Left lung (tissue), 14 donors: ENCODE measurements at places on chromosomes 1 and 21. TPM values are rescaled to one million over a fixed set of nuclear protein-coding genes. Genes with fewer than 3 reads are reported as not detected.

- no peaks in the 10 kb centered on the region for H3K27me3 ChIP-seq
- H3K36me3 ChIP-seq: no peaks in the 10 kb centered on the region
- H3K4me1 ChIP-seq: no peaks in the 10 kb centered on the region
- no peak overlapping the region for H3K27ac ChIP-seq
These were observed 48.5 kb downstream of the OPRD1 start for GRCh38 chr1:28860332-28861073.

DNA sequence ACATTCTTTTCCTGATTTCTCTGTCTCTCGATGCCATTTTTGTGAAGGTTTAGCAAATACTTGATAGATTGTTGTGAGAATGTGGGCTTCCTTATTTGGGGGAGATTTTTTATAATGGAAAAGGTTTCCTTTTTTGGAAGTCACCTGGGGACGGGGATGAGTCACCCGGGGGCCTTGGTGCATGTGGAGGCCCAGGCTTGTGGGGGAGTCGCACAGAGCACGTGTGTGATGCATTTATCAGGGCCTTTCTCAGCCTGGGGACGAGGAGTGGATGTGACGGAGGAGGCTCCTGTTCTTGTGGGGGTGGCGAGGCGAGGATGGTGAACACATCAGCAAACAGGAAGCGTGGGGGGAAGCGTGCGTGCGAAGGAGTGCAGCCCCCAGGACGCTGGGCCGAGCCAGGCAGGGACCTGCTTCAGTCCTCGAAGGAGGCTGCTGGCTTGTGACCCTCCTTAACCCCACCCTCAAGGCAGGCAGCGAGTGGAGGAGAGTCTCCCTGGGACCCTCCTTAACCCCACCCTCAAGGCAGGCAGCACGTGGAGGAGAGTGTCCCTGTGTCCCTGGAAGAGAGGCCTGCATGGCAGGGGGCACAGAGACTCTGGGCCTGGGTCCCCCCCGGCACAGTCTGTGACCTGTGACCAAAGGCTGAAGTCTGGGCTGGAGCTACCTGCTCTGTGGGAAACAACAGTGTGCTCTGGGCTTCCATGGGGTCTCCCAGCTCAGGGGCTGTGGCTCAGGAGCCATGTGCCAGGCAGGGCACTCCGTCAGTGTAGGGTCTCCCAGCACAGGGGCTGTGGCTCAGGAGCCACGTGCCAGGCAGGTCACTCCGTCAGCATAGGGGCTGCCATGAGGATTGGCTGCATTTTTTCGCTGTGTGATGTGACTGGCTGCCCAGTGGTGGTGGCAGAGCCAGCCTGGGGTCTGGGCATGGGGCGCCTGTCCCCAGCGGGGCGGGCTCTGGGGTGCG, 57.2 kb downstream of the AGPAT3 start:
- H3K4me3 ChIP-seq: no peak overlapping the region
- no peak overlapping the region for H3K27ac ChIP-seq
- DNase-seq: no peak
- H3K4me1 ChIP-seq: peaks cover 39% of the 10 kb centered on the region
- no peaks in the 10 kb centered on the region for H3K27me3 ChIP-seq

DNA sequence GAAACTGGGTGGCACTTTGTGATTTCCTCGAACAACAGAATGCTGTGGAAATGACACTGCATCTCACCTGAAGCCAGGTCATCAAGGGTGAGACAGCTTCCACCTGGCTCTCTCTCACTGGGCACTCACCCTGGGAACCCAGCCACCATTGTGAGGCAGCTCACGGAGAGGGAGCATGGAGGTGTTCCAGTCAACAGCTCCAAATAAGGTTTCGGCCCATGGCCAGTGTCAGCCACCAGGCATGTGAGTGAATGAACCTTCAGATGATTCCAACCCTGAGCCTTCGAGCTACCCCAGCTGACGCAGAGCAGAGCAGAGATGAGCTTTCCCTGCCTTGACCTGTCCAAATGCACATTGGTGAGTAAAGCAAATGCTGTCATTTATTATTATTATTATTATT, 58.1 kb downstream of the SYDE2 start:
- no peaks in the 10 kb centered on the region for H3K36me3 ChIP-seq
- no peak overlapping the region for H3K27ac ChIP-seq
- no peak overlapping the region for H3K4me3 ChIP-seq

- H3K27ac ChIP-seq: no peak overlapping the region
- no peaks in the 10 kb centered on the region for H3K36me3 ChIP-seq
- peaks cover 17% of the 10 kb centered on the region for H3K27me3 ChIP-seq
- no peak for DNase-seq
These were observed 23.6 kb downstream of the COL18A1 start for GRCh38 chr21:45428534-45428933.

DNA sequence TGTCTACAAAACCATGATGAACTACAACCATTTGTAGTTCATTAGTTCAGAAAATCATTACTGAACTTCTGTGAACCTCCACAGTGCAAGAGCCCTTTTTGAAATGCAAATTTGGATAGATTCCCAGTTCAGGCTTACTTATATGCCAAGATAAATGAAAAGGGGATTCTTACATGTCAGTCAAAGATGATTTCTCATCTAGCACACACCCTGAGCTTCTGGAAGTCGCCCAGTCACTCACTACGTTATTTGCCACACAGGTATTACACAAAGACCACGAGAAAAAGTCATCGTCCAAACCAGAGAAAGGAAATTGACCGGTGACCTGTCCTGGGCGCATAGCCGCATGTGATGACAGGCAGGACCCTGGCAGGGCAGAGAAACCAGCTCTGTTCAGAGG, 41.8 kb downstream of the ETS2 start:
- H3K4me3 ChIP-seq: no peak overlapping the region
- no peaks in the 10 kb centered on the region for H3K4me1 ChIP-seq
- H3K27ac ChIP-seq: no peak overlapping the region
- no peak for DNase-seq
- H3K27me3 ChIP-seq: no peaks in the 10 kb centered on the region
- no peaks in the 10 kb centered on the region for H3K36me3 ChIP-seq

- H3K4me1 ChIP-seq: peaks cover 12% of the 10 kb centered on the region
- no peak overlapping the region for H3K27ac ChIP-seq
- H3K36me3 ChIP-seq: no peaks in the 10 kb centered on the region
- no peak overlapping the region for H3K4me3 ChIP-seq
- H3K27me3 ChIP-seq: no peaks in the 10 kb centered on the region
These were observed 19.6 kb upstream of the TMEM54 start for GRCh38 chr1:32920833-32921232.

- no peak overlapping the region for H3K27ac ChIP-seq
- H3K4me1 ChIP-seq: no peaks in the 10 kb centered on the region
- H3K4me3 ChIP-seq: no peak overlapping the region
- no peak for DNase-seq
- H3K27me3 ChIP-seq: no peaks in the 10 kb centered on the region
- H3K36me3 ChIP-seq: no peaks in the 10 kb centered on the region
These were observed 106.7 kb downstream of the CAMTA1 start for GRCh38 chr1:6891781-6892579.

DNA sequence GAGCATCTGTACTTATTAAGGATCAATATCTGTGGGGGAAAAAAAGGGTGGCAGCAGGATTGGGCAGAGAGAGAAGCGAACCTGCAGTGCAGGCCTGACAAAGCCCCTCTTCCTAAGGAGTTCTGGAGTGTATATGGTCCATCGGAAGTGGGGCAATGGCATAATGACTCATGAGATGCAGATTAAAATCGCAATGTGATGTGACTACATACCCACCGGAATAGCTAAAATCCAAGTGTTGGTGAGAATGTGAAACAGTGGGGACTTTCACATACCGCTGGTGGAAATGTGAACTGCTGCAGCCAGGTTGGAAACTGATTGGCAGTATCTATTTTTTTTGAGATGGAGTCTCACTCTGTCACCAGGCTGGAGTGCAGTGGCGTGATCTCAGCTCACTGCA, 8.2 kb upstream of the CREG1 start:
- no peak for DNase-seq
- H3K4me1 ChIP-seq: peaks cover 40% of the 10 kb centered on the region
- no peaks in the 10 kb centered on the region for H3K36me3 ChIP-seq

The LCE1A gene
- total RNA-seq: not detected

The XCL2 gene
- total RNA-seq: 0.89 TPM

The SLC9C2 gene
- 0.47 TPM for total RNA-seq

The GNG12 gene
- 71.9 TPM for total RNA-seq

The SOX13 gene
- total RNA-seq: 45.0 TPM
